ENCODE measurements at places on chromosomes 5 and 9.

GRCh38 chr5:54678737-54679136 is 161.2 kb downstream of the SNX18 start:
- no peak for DNase-seq

GRCh38 chr9:133956520-133957076 is 35.5 kb downstream of the VAV2 start:
- DNase-seq, result no peak

DNA sequence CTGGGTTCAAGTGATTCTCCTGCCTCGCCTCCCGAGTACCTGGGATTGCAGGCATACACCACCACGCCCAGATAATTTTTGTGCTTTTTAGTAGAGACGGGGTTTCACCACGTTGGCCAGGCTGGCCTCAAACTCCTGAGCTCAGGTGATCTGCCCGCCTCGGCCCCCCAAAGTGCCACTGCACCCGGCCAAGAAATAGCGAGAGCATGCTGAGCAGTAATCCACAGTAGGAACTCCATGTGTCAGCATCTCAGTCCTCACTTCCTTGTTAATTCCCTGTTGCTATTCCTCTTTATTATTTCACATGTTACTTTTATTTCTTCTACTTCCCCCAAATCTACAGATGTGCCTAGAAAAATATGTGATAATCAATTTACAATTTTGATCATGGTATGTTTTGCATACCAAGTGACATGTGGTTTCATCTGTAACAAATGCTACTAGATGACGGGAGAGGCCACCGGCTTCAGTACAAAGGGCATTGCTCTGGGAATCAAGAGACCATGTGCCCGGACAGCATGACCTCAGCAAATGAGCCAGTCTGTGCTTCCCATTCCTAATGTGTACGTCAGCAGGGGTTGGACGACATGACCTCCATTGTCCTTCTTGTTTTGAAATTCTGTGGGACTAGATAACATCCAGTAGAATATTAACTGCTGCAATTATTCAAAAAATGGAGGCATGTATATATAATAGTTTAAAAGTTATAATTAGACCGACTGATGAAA is 61.6 kb downstream of the FNBP1 start:
- no peak for DNase-seq

DNA sequence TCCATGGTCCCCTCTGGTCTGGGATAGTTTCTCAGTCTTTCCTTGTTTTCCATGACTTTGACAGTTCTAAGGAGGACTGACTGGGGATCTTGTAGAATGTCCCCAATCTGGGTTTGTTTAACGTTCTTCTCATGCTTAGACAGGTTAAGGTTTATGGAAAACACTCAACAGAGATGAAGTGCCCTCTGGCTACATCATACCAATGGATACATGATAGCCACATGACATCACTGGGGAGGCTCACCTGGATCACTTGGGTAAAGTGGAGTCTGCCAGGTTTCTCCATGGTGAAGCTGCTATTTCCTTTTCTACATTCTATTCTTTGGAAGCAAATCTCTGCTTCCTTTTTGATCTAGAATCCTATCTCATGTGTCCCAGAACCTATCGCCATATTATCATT is 23.8 kb upstream of the ALDH1B1 start:
- no peak for DNase-seq

- no peak for DNase-seq
Observed at GRCh38 chr5:4627131-4627530, 513.0 kb upstream of the ADAMTS16 start.

DNA sequence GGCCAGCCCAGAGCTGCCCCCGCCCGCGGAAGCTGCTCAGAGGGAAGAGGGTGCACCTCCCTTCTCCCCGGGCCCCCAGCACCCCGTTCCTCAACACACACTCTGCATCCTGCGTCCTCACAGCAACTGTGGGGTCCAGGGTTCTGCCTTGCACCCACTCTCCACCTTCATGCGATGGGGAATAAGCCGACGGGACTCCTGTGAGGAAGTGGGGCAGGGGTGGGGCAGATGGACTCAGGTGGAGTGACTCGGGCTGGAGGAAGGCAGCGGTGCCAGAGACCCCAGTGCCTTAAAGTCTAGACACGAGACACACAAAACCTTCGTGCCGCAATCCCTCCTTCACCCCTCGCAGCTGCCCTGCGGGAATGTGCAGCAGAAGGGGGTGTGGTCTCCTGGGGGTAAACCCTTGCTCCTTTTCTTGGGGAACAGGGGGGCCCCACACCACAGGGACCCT is 8.6 kb downstream of the BRD3 start:
- no peak for DNase-seq

DNA sequence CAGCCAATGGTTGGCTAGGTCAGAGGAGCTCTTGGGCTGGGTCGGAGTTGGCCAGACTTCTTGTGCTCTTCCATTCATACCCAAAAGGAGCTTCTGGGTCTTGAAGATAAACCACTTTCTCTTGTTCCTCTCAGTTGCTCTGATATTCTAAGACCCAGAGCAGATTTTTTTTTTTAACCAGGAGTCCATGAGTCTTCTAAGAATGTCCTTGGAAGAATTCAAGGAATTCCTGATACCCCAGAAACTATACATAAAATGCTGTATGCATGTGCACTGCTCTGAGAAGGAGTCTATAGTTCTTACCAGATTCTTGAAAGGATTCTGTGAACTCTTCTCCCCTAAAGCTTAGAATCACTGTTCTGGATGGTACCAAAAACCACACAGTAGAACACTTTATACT is 9.9 kb upstream of the PALM2AKAP2 start:
- DNase-seq, result no peak

- DNase-seq, result no peak
Observed at GRCh38 chr5:16515532-16515931, 49.9 kb upstream of the ZNF622 start.

DNA sequence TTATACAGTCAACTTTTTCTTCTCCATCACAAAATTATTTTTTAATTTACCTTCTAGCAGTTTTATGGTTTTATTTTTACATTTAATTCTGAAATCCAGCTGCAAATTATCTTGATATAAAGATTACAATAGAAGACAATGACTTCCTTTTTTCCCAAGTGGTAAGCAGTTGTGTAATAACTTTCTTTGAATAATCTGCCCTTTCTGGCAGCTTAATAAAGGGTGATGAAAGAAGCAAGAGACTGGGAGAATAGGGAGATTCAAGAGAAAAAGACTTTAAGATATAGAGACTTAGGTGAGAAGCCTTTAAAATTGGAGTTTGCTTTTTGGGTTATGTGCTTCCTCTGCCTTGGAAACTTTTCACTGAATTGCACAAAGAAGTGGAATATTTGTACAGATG is 100.4 kb upstream of the FREM1 start:
- no peak for DNase-seq

- DNase-seq, result no peak
Observed at GRCh38 chr5:90878081-90878480, 319.5 kb downstream of the ADGRV1 start.

DNA sequence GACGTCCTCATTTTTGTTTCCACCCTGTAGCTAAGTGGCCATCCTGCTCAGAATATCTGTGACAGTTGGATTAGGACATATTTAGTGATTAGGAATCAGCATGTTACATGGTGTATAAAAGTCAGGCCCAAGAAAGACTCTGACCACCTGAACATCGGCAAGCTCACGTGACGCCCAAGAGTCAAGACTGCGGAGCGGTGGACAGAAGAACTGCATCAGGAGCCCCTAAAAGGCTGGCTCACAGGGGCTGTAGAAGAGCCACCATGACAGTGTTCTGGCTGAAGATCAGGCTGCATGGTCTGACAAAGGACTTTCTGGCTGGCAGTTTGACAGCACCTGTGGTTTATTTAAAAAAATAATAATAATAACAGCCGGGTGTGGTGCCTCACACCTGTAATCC is 185.3 kb downstream of the AUH start:
- DNase-seq, result no peak

DNA sequence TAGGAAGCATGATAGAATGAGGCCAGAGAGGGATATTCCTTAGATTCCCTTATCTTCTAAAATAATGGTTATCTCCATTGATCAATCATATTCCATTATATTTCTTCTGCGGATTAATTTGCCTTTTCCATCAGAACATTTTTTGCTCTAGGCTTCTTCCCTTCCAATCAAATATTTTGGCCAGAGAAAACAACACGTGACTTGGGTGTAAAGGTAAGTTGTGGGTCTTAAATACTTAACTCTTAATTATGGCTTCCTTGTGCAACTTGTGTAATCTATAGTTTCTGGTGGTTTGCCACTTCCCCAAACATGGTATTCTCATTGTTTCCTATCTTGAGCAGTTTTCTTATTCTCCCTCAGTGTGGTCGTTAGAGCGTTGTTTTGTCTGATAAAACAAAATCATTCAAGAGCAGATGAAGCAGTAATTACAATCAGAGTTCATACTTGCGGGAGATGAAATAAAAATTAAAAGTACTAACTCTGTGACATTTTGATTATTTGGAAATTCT is 889.3 kb downstream of the MAT2B start:
- no peak for DNase-seq

DNA sequence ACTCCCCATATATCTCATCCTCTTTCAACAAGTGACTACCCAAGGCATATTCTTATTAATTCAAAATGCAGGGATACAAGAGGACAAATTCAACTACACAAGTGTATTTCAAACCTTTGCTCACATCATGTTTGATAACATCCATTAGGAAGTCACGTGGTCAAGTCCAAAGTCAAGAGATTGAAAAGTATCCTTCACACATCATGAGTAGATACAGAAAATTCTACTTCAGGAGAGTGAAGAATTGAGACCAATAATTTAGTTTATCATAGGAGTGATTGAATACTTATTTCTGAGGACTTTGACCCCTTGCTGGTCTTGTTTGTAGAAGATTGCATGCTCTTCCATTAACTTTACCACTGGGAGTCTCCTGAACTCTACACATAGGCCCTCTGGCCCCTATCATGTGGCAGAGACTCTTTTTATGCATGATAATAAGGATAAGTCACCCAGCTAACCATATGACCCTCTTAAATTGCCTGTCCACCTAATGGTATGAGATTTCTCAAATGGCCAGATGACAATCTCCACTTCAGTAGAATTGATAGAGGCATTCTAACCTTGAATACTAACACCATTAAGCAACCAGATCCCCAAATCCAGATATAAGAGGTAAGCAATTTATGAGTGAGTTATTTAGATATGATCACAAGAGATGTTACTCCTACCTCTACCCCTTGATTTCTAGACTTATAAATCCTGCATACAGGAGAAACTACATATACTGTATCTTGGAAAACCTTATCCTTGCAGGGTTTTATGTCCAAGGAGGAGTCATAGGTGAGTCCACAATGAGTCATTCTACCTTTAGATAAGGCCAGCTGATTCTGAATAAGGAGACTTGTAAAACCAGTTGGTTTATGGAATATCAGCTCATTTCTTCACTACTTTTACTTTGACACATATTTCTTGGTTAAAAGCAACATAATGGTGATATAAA is 26.6 kb upstream of the SLC46A2 start:
- peak; percentile 27 for DNase-seq

GRCh38 chr5:142323480-142324135 is 1.2 kb downstream of the SPRY4 start:
- no peak for DNase-seq

GRCh38 chr5:75526070-75526469 is 14.4 kb downstream of the POLK start:
- DNase-seq, result no peak

DNA sequence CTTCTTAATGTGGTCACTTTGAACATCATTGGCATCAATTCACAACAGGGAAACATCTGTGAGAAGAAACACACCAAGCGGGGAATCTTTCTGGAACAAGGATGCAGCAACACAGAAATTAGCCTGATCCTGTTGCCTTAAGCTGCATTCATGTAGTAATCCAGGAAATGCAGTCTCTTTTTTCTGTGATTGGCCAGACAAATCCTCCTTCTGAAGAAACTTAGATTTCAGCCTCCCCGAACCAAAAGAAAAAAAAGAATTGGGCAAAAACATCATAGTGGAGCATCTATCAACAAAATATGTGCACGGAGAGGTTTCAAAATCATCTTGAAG is 7.2 kb upstream of the XPA start:
- DNase-seq, result no peak

DNA sequence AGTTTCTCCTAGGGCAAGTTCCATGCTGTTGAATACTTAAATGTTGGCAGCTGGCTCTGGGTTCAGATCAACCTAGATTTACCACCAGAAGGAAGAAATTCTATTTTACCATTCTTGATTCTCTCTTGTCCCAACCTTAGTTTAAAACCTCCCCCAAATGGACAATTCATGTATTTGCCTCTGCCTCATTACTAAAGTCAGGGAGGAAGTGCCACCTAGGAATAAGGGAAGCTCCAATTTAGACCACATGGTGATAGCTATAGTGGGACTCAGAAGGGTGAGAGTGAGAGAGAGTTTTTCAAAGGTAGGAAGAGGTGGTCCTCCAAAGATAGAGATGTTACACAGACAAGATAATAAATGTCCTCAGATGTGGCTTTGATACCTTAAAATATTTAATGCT is 53.4 kb upstream of the PAM start:
- DNase-seq, result no peak

- no peak for DNase-seq
Observed at GRCh38 chr5:171700318-171700912, 85.2 kb upstream of the SMIM23 start.

DNA sequence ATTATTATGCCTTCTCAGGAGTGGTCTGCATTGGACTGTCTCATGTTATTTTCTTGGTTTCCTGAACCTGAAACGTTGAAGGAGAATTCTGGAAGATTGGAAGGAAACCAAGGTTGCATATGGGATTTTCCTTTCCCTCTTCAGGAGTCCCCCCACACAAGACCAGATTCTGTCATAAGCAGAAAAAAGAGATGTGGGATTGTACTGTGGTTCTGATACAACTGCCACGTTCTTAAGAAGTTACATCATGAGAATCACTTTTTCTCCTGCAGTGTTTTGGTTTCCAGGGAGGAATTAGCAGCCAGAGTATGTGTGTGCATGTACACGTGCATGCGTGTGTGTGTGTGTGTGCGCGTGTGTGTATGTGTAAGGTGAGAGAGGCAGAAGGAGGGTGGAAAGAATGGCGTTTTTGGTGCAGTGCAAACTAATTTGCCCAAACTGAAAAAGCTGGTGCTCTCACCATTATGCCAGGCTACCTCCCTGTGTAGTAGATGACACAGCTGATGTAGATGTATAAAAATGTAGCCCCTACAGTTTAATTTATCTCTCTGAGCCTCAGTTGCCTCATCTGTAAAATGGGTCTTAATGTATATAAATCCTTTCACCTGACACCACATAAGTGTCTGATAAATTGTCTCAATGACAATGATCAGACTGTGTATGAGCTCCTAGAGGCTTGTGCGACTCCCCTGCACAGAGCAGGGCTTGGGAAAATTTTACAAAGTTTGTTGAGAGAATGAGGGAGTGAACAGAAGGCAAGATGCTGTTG is 38.6 kb downstream of the RALGPS1 start:
- DNase-seq, result no peak

DNA sequence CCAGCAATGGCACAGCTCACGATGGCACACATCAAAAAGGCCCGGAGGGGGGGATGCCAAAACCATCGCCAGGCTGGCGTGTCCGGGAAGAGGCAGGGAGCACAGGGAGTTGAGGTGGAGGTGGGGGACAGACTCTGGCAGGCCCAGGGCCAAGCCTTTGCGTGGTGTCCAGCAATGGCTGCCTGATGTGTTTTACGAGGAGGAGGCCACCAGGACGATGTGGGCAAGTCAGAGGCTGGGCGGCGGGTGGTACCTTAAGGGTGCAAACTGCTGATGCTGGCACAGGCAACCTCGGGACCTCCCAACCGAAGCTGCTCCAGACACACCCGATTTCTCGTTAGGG is 4.7 kb downstream of the VAV2 start:
- no peak for DNase-seq

All from HCT116 (cell line).